ENCODE measurements at places on chromosomes 6 and 20.

GRCh38 chr6:35634316-35634715, 54.4 kb downstream of the FKBP5 start:
- DNase-seq: no peak

- no peak for DNase-seq
Observed at GRCh38 chr6:98469141-98469540, 365.2 kb upstream of the POU3F2 start.

DNA sequence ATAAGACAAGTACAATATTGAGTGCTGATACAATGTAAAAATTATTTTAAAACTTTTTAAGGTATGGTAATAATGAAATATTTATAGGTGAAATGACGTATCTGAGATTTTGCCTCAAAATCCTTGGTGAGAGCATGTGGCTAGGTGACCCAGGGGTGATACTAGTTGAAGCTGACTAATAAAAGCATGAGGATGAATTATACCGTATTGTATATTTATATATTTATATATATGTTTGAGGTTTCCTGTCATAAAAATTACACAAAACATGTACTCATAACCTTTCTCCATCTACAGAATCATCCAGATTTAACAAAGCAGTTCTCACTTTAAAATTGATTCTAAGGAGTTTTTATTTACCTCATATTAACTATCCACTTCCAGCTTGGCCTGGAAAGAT, 358.1 kb downstream of the CDKAL1 start:
- DNase-seq: no peak

GRCh38 chr6:4348462-4349112, 213.2 kb upstream of the ECI2 start:
- no peak for DNase-seq

- no peak for DNase-seq
Observed at GRCh38 chr6:139109558-139109957, 25.3 kb upstream of the HECA start.

DNA sequence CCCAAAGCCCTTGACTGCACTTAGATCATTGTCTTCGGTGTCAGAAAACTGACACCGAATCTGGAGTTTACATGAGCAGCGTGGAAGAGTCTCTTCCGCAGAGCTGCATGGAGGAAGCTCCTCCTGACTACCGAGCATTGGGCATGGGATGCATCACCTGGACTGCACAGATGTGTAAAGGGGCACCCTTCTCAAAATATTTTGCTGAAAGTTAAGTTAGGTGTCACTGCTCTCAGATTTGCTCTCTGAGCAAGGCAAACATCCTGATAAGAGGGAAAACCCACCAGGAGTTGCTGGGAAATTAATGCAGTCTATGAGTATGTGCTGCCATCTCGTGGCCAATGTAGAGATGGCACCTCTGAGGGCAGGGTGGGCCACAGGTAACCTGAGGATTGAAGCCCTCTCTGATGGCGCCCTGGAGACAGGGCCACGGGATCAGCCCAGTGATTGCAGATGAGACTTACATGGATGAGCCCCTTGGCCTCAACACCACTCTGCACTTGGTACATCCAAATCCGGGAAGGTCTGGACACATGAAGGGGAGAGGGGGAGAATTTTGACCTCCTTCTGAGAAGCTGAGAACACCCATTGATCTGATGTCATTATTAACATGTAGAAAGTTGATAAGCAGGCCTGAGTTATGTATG, 129.9 kb downstream of the LPA start:
- peak; percentile 23 for DNase-seq

DNA sequence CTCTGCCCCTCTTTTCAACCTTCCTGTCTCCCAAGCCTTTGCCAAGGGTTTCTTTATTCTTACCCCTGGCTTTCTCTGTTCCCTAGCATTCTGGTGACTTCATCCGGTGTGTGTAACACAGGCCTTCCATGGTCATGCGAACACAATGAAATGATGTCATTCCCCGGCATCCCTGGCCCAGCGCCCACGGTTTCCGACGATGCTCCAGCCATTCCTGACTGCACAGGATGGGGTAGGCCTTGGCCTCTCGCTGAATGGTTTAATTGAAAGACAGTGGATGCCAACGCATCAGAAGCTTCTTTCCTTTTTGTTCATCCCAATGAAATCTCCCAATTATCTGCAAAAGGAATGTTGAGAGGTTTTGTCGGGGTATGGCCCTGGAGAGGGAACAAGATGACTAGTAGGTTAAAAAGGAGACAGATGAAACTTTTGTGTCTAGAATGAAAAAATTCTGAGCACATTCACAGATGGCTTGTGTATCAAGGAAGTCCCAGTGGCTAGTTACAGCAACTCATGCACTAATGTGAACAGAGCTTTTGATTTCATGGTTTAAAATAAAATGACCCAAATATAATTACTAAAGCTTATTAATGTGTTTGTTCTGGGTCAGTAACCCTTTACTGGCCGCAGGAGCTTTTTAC, 655.0 kb downstream of the QKI start:
- no peak for DNase-seq

- no peak for DNase-seq
Observed at GRCh38 chr20:44255942-44256341, 8.8 kb downstream of the GDAP1L1 start.

GRCh38 chr6:164062872-164063271, 648.4 kb downstream of the QKI start:
- DNase-seq: no peak

- no peak for DNase-seq
Observed at GRCh38 chr6:43917878-43918382, 147.9 kb downstream of the VEGFA start.

DNA sequence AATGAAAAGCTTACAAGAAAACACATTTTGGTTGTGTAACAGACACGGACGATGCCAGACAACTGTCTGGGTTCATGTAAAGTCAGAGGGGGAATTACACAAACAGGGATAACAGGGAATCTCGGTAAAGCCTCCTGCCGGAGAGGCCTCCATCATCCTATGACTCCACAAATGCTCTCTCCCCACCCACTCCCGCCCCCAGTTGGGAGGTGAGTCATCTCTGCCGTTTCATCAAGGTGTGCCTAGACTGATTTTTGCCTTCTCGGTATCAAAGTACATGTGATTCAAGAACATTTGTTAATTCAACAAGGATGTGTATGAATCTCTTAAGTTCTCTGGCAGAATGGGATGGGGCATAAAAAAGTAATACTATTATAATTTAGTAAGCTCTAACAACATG, 304.9 kb upstream of the PRDM1 start:
- no peak for DNase-seq

- DNase-seq: no peak
Observed at GRCh38 chr6:13614126-13614925, 809 bp upstream of the NOL7 start.

DNA sequence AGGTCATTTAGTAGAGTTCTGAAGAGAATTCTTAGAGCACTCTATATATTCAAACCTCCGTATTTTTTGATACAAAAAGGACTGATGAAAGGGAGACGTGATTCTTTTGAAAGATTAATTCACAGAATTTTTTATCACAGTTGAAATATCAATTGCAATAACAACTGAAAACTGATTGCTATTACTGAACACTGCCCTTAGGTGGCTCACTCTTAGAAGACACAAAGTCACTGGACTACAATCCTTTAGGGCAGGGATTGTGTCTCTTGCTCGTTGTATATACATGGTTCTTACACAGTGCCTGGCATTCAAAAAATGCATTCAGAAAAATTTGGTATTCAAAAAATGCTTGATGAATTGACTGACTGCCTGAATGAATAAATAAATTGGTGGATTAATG, 17.1 kb upstream of the CALHM6 start:
- DNase-seq: no peak

GRCh38 chr6:140045116-140045515, 670.7 kb upstream of the CITED2 start:
- DNase-seq: no peak

- no peak for DNase-seq
Observed at GRCh38 chr6:46323966-46324622, 153.3 kb upstream of the ENPP5 start.

- no peak for DNase-seq
Observed at GRCh38 chr20:44234566-44235317, 12.4 kb upstream of the GDAP1L1 start.

DNA sequence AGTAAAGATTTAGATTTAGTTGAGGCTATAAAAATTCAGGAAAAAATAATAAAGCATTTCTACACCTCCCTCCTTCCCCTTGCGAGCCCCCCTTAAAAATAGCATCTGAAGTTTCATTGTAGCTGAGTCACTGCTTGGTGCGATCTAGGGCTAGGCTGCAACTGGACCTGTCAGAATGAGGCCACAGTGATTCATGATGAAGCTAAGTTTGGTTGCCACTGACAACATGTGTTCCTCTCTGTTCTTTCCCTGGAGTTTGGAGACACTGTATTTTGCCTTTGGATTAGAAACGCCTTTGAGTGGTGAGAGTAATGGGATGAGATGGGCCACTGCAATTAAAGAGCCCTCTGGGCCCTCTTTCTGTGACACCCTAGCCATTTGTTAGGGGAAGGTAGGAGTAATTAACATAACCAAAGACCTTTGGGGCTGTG, 334.1 kb downstream of the NRN1 start:
- no peak for DNase-seq

- DNase-seq: no peak
Observed at GRCh38 chr6:127243501-127243900, 23.2 kb upstream of the RNF146 start.

DNA sequence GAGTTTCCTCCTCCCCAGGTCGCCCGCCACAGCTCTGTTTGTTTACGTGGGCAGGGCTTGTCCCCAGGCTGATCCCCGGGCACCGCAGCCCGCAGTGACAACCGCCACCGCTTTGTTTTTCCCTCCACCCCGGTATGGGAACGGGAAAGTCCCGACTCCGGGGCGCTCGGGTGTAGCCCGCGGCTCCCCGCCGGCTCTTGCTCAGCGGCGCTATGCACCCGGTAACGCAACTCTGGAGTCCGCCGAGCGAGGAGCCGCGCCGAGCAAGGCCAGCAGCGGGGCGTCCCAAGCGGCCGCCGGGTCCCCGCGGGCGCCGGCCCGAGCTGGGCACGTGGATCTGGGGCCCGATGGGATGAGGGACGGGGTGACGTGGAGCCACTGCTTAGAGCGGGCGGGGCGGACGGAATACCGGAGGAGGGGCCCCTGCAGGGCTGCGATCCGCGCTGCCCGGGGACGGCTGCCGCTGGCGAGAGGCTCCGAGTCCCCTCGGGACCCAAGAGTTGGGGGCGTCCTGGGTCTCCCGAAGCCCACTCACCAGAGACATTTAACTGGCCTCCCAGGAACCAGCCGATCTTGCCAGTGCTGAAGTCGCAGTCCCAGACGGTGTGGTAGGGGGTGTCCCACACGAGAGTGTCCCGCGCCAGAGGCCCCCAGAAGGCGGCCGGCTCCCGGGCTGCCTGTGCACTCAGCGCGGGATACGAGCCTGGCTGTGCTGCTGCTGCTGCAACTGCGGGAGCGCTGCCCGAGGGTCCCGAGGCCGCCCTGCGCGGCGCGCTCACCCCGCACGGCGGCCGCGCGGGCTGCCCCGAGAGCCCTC, 497 bp downstream of the ACSS1 start:
- peak; percentile 71 for DNase-seq

GRCh38 chr6:141877275-141877983, 255.3 kb upstream of the GJE1 start:
- DNase-seq: no peak

DNA sequence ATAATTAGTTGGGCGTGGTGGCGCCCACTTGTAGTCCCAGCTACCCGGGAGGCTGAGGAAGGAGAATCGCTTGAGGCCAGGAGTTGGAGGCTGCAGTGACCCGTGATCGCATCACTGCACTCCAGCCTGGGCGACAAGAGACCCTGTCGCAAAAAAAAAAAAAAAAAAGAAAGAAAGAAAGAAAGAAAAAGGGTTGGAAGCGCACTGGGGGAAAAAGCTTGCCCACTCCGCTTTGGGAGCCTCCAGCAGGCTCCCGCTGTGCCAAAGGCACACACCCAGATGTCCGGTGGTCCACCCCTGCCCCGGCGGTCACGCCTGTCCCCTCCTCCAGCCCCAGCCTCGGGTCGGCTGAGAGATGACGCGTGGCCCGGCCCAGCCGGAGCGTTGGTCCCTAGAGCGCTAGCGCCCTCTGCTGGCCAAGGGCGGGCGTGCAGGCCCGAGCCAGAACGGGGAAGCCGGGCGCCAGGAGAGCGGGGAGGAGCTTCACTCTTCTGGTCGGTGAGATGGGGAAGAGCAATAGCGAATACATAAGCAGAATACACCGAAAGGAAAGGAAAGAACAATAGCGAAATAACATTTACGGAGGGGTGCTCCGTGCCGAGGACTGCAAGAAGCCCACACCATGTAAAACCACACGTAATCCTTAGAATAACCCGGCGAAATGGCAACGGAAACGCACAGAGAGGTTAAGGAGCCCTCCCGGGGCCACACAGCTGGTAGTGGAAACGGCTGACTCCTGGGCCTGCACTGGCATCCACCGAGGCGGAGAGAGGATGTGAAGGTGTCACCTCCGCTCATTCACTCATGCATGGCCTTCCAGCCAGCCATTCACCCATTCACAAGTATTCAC, 41.7 kb downstream of the UBE2V1 start:
- DNase-seq: peak; percentile 82

- DNase-seq: no peak
Observed at GRCh38 chr20:49412254-49412653, 70.2 kb downstream of the KCNB1 start.

DNA sequence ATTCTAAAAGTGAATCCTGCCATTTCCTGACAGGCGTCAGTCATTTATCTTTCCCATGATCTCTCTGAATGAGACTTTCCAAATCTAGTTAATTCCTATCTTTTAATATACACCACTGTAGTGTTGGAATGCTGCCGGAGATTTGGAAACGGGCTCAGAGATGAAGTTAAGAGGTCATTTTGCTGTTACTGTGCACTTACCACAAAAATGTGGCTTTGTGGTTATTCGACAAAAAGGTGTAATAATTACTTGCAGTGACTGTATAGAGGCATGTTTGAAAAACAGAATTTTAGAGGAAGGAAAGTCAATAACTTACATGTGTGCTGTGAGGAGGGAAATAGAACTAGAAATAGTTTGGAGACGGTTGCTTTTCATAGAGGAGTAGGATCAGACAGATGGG, 460.2 kb upstream of the BTBD3 start:
- no peak for DNase-seq

DNA sequence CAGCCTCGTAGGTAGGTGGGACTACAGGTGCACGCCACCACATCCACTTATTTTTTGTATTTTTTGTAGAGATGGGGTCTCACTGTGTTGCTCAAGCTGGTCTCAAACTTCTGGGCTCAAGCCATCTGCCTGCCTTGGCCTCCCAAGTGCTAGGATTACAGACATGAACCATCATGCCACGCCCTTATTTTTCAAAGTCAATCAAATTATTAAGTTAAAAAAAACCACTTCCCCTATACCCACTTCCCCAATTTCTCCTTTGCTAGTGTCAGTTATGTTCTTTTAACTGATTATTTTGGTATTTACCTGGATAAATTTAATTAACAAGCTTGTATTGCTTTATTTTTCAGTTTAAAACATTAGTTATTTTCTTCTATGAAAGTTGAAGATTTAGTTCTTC, 49.6 kb downstream of the RIOK1 start:
- no peak for DNase-seq

GRCh38 chr6:49515485-49516146, 15.9 kb downstream of the GLYATL3 start:
- DNase-seq: no peak
